ENCODE measurements at places on chromosomes 3 and 15.

GRCh38 chr15:93719921-93720351 lies 511.4 kb upstream of the MCTP2 start:
- DNase-seq: no peak

DNA sequence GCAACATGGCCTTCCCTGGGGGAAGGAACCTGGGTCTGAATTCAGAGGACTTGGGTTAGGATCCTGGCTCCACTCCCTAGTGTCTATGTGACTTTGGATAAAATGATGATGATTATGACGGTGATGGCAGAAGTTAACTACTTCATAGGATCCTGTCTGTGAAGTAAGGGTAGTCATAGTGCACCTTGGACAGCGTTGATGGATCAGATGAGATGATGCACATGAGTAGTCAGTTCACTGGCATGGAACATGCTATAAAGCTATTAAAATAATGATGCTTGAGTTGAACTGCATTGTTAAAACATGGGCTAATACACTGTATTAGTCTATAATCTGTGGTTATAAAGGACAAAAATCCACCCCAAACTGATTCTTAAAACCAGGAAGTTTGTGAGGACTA lies 62.0 kb downstream of the EEFSEC start:
- no peak for DNase-seq

GRCh38 chr3:172939651-172940293 lies 189.2 kb downstream of the ECT2 start:
- DNase-seq: no peak

DNA sequence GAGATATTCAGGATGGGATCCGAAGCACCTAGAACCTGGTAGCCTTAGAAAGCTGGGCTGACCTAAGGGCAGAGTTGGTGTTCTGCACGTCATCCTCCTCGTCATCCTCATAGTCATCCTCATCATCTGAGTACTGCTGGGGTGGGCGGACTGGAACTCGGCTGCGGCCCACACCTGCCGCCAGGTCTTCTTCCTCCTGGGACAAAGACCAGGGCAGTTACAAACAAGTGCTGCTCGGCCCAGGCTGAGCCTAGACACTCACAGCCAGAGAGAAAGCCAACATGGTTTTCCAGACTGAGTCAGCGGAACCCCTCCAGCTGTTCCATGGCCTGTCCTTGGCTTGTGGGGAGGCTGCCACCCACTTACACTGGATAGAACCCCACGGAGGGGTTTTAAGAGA lies 40.5 kb downstream of the SEMA3G start:
- DNase-seq: no peak

DNA sequence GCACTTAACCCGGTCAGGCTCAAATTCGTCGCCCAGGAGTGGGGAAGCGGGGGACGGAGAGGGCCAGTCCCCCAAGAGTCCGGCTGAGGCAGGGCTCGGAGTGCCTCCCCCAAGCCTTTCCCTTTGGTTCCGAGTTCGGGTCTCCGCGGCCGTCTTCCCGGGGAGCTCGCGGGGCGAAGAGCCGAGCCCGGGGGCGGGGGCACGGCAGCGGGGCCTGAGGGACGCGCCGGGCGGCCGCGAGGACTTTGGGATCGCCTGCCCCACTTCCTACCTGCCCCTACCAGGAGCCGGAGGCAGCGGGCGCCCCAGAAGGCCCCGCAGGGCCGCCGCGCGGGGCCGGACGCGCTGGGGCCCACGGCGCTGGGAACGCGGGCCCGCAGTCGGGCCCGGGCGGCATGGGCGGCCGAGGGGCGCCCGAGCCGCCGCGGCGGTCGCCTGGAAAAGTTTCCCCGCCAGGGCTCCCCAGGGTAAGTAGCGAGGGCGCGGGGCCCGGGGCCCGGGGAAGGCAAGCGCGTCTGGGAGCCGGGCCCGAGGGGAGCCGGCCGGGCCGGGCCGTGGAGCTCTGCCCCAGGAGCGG lies 2.8 kb downstream of the FURIN start:
- no peak for DNase-seq
